ENCODE measurements at places on chromosomes 12 and 14.

DNA sequence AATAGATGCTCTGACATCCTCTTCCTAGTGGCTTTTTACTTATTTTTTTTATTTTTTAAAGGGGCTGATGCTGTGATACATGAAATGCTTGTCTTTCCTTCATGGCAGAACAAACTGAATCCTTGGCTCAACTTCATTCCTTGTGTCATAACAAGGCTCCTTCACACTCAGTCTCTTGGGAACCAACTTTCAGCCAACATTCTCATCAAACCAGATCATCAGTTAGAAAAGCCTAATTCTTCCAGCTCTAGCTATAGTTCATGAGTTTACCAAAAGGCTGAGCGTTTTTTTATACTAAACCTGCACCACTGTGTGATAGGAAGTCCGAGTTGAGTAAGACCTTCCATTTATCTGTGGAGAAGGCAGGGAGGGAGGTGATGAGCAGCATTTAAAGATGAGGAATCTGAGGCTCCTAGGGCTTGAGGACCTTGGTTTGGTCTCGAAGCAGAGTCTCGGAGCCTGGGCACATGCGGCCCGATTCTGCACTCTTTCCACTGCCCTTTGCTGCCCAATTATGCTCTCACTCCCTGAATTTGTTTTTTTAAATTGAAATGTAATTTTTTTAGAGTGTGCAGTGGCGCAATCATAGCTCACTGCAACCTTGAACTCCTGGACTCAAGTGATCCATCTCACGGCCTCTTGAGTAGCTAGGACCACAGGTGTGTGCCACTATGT is 8.2 kb downstream of the GPRC5D start:
- DNase-seq: no peak

DNA sequence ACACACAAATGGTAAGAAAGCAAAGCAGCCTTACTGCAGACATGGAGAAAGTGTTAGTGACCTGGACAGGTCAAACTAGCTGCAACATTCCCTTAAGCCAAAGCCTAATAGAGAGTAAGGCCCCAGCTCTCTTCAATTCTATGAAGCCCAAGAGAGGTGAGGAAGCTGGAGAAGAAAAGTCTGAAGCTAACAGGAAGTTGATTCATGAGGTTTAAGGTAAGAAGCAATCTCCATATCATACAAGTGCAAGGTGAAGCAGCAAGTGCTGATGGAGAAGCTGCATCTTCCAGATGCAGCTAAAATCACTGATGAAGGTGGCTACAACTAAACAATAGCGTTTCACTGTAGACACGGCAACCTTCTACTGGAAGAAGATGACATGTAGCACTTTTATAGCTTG is 53.5 kb downstream of the PPP1R12A start:
- no peak for DNase-seq

DNA sequence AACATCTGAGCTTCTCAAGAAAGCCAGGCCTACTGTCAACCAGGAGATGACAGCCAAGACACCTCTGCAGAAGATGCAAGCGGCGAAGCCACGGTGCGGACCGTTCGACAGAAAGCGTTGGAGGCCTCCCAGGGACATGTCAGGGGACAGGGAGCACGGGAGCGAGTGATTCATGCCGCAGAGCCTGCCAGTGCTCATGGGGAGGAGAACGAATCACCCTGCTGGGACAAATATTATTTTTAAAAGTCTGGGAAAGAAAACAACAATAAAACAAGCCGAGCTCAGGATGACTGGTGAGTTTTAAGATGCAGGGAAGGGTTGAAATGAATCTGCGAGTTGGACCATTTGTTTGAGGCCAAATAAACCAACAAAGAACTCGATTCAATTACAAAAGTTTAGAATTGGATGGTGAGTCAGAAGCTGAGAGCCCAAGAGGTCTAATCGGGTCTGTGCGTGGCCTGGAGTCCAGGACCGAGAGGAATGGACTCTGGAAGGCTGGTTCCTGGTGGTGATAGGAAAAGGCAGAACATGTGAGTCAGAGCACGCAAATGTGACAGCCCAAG is 91.0 kb downstream of the RBM19 start:
- DNase-seq: no peak

- no peak for DNase-seq
Observed at GRCh38 chr14:21248739-21249411, 20.4 kb downstream of the HNRNPC start.

DNA sequence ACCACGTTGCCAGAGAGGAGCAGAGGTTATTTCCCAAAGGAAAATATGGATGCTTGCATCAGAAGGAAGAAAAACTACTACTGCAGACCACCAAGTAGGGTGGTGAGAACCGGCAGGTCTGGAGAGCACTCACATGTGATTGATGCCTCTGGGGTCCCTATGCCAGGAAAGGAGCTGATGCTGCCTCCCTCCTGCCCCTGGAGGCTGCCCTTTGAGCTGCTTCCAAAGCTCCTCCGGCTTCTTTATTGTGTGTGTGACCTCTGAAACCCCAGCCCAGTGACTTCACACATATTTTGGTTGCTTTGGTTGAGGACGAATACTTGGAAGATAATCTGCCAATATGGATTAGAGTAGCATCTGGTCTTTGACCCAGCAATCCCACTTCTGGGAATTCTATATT is 133.4 kb downstream of the AACS start:
- no peak for DNase-seq

DNA sequence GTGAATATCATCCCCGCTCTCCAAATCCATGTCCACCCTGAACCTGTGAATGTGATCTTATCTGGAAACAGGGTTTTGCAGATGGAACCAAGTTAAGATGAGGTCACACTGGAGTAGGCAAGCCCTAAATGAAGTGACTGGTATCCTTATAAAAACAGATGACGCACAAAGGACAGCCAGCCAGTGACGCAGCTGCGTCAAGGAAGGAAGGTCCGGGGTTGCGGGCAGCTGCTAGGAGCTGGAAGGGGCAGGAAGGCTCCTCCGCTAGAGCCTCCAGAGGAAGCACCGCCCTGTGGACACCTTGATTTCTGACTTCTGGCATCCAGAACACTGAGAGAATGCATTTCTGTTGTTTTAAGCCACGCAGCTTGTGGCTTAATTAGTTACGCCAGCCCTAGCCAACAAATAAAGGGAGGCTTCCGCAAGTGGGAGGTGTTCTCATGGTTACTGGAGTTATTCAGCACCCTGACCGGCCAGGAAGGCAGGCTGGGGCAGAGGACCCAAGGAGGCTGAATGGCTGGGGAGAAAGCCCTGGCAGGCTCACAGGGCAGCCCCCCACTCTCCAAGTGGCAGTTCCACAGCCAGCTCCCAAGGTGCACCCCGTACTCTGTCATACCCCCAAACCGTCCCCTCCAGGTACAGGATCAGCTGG is 127.6 kb upstream of the NCOR2 start:
- DNase-seq: no peak

DNA sequence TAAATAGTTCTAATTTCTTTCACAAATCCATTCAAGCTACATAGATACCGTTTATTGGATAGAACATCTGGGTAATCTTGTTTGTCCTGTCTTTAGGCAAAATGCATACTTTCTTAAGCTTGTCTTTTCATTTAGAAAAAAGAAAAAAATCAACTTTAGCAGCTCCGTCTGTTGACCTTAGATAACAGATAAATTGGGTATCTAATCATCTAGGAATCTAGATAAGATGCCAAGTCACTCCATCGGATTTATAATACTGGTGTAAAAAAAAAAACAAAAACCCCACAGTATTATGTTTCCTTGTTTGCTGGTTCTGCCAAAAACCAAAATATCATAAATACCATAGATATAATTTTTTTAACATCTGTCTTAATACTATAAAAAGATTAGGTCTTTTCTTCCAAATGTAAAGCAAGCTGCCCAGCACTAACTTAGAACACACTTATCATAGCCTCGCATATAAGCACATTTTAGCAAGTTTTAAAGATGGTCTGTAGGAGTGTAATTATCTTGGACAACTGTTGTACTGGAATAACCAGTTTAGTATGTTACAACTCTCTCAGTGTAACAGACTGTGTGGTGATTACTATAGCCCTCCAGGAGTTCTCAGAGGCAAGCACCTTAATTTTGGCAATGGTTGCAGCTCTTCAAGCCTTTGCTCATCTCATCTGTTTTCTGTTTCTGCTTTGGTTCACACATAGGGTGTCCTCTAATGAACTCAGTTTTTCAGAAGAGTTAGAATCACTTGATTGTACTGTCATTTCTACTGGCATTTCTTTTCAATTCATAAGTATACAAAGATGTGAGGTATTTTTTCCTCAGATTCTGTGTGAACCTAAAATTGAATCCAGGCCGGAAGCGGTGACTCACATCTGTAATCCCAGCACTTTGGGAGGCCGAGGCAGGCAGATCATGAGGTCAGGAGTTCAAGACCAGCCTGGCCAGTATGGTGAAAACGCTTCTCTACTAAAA is 83.1 kb downstream of the ANO6 start:
- DNase-seq: no peak

DNA sequence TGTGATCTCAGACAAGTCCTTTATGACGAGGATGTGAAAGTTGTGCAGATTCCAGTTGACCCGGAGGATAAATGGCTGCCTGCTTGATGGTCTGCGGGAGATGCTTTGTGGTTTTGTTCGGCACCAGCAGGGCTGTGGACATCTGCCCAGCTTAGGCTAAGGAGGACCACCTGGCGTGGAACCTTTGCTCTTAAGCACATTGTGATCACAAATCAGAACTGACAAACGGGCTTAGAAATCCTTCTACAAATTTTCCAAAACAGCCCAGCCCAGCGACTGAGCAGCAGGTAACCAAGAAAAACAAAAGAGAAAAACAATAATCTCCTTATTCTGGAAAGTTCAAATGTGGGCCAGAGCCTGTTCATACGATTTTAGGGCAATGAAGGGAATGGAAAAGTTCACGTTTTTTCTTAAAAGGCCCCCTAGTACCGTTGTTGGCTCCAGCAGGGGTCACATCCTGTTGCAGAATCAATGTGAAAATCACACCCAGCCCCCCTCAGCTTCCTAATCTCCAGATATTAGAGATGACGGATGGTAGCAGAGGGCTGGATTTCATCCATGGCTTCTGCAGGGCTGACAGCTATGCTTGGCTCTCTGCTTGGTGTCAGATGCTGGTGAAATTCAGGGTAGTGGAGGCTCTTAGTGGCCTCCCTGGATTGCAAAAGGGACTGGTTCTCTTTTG is 81.1 kb upstream of the RFLNA start:
- DNase-seq: no peak

GRCh38 chr12:120739821-120740613 is 14.4 kb downstream of the ACADS start:
- DNase-seq: no peak

DNA sequence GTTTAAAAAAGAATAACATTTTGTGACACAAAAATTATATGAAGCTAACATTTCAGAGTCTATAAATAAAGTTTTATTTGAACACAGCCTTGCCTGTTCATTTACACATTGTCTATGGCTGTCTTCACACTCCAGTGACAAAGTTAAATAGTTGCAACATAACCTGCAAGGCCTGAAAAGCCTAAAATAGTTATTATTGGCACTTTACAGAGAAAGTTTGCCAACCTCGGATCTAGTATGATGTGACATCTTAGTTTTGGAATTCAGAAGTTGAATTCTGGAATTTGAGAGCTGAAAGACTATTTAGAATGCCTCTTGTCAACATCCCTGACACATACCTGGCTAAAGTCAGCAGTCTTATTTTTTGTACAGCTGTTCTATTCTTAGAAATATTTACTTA is 68.3 kb downstream of the DYRK2 start:
- no peak for DNase-seq

GRCh38 chr12:7667125-7667524 is 1.4 kb upstream of the APOBEC1 start:
- no peak for DNase-seq

GRCh38 chr12:112875608-112876007 is 31.2 kb upstream of the OAS1 start:
- no peak for DNase-seq

GRCh38 chr12:57609101-57609780 is 2.0 kb upstream of the ARHGEF25 start:
- no peak for DNase-seq

DNA sequence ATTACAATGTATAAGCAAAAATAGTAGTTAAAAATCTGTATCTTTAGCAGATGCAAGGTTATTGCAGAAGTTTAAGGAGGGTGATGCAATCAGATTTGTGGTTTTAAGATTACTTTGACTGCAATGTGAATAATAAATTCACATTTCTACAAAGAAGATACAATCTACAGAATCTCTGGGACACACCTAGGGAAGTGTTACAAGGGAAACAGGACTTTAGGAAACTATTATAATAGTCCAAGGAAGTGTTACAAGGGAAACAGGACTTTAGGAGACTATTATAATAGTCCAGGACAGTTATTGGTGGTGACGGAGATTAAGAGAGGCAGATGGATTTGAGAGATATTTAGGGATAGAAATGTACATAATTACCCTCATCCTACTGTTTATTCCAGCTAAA is 154.4 kb upstream of the GARIN6 start:
- DNase-seq: no peak

GRCh38 chr12:111211910-111212757 is 156.8 kb downstream of the PHETA1 start:
- no peak for DNase-seq

DNA sequence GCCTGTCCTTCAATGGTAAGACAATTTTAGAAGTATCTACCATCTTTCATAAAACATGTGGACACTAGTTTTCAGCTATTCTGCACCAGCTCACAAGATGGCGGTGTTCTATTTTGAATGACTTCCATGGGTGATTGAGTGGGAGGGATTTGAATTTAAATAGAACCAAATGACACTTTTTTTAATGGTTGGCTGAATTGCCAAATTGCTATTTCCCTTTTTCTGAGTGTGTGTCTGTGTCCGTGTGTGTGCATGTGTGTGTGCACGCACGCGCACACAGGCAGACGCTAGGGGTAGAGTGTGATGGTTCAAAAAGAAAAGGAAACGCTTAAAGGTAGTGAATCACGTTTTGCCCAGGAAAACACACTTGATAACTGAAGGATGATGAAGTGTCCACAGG is 362.6 kb downstream of the DAD1 start:
- no peak for DNase-seq

DNA sequence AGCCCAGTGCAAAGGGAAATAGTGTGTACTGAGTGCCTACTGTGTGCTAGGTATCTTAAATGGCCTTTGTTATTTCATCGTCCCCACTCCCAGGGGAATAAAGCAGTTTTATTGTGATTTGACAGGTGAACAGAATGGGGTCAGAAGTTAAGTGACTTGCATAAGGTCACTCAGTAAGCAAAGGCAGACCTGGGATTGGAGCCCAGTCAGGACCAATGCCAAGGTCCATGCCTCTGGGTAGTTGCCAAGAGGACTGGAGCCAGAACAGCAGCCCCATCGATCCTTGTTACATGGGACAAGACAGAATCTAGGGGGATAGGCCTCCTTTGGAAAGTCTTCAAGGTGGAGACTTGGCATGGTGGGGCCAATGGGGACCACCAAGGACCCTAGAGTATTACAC is 227.4 kb upstream of the PWP1 start:
- no peak for DNase-seq

- DNase-seq: no peak
Observed at GRCh38 chr12:106113042-106113441, 25.7 kb downstream of the NUAK1 start.

GRCh38 chr12:122371475-122372045 is 50.9 kb downstream of the CLIP1 start:
- no peak for DNase-seq
